Activated gamma-delta T cell treated with anti-CD3 and anti-CD28 coated beads, Interleukin-2, amount 50 U/mL, for 16 hours (primary cell): ENCODE measurements at places on chromosomes 2 and 18.

DNA sequence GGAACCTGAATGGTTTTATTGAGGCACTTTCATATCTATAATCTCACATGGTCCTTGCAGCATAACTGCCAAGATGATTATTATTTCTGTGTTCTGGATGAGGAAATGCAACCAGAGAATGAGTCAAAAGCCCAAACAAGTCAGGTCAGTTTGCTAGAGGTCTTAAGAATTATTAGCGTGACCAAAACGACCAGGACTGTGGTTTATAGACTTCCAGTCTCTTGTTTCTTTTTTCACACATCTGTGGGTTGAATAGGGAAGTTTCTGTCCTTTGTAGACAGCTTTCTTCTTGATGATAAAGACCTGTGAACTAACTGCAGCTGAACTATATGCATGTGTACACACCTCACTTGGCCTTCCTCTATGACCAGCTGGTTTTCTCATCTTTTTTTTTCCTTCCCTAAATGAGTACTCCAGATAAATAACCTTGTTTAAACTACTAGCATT lies 13.9 kb downstream of the ADAM23 start:
- no peak for DNase-seq

- no peak for DNase-seq
Measured at GRCh38 chr2:239073270-239073669, 225.4 kb downstream of the TWIST2 start.

DNA sequence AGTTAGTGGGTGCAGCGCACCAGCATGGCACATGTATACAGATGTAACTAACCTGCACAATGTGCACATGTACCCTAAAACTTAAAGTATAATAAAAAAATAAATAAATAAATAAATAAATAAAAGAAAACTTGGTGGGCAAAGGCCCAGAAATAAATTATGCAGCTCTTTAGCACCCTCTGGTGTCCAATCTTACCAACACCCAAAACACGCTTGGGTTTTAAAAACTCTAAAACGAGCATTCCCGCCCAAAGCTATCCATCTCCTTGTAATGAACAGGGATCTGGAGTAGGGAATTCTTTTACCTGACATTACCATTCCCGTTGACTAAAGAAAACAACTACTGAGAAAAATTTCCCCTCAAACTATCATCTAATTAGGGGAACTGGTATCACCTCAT lies 2005.9 kb upstream of the CELF4 start:
- DNase-seq: no peak

DNA sequence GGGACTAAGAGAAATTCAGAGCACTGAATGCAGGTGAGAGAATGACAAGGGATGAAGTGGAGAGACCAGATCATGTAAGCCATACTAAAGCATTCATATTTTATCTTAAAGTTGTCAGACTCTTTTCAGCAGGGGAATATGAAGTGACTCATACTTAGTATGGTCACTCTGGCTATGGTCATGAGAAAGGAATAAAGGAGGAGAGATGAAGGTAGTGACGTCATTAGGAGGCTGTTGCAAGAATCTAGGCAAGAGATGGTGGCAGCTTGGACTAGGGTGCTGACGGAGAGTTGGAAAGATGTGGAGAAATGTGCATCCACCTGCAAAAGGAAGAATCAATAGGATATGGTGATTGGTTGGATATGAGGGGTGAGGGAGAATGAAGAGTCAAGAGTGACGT lies 203.2 kb upstream of the ACVR2A start:
- DNase-seq: no peak

- no peak for DNase-seq
Measured at GRCh38 chr18:3172097-3172496, 47.7 kb downstream of the MYOM1 start.
